ENCODE measurements at places on chromosomes 6 and 20.

- no peaks in the 10 kb centered on the region for H3K36me3 ChIP-seq
- H3K4me3 ChIP-seq = no peak overlapping the region
- H3K27ac ChIP-seq = no peak overlapping the region
- no peaks in the 10 kb centered on the region for H3K4me1 ChIP-seq
- H3K27me3 ChIP-seq = no peaks in the 10 kb centered on the region
Measured at GRCh38 chr6:2369606-2370005, 124.2 kb upstream of the GMDS start.

DNA sequence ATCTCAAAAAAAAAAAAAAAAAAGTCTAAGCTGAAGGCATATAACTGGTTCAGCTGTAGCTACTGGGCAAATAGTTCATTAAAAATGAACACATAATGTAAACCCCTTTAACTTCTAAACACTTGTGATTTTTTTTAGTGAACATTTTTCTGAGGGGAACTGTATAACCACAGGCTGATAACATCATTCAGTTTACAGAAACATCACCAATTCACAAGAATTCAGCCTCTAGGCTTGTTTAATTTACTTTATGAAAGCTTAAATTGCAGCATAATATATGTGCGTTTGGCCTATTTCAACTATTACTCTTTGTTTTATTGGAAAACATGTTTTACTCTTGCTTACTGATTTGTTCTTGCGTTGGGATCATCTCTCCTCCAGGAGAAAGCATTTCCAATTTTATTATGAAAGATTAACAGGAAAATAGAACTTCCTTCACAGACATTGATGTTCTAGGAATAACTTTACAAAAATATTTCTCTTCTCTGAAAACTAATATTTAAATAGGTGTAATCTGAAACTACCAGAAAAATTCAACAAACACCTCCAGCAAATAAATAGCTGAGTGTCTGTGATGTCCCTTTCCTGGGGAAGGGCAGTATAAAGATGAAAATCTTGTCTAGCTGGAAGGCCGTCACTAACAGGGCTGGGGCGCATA, 284.5 kb downstream of the UST start:
- peaks cover 21% of the 10 kb centered on the region for H3K4me1 ChIP-seq
- H3K27ac ChIP-seq = no peak overlapping the region
- H3K36me3 ChIP-seq = no peaks in the 10 kb centered on the region
- no peak for DNase-seq
- no peaks in the 10 kb centered on the region for H3K27me3 ChIP-seq

DNA sequence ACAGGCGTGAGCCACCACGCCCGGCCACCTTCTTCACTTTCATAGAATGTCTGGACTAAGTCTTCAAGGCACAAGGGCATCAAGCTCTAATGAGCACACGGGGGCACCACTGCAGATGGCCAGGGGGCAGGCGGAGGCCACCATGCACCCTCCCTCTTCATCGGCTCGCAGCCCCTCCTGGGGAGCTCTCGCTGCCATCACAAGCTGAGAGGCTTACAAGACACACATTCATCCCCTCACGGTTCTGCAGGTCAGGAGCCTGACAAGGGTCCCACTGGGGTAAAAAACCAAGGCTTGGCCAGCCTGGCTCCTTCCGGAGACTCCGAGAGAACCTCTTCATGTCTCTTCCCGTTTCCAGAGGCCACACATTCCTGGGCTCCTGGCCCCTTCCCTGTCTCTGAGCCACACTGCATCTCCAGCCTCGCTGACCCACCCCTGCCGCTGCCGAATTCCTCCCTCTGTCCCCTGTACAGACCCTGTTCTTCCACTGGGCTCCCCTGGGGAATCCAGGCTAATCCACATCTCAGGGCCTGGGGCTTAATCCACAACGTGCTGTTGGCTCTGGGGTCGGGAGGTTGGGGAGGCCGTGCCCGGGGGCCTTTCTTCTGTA, 19.8 kb downstream of the DLL1 start:
- DNase-seq = no peak
- H3K27ac ChIP-seq = peak overlapping the region; percentile 29
- peak overlapping the region; percentile 56 for H3K4me3 ChIP-seq
- H3K27me3 ChIP-seq = peaks cover 2% of the 10 kb centered on the region
- no peaks in the 10 kb centered on the region for H3K36me3 ChIP-seq
- H3K4me1 ChIP-seq = peaks cover 30% of the 10 kb centered on the region

DNA sequence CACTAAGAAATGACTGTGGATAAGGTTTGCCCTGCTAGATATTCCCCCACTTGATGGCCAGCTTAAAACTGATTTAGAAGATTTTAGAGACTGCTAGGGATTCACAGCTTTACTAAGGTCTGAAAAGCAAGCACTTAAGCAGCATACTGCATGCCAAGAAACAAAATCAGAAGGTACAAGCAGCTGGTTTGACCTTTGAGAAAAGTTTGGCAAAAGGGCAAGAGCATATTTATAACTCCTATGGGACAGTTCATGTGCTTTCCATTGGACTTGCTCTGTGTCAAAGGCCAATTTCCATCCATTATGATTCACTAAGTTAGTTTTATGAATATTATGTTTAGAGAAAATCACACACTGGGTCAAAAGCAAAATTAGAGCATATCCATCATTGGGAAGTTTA, 402.8 kb downstream of the PKHD1 start:
- no peak overlapping the region for H3K27ac ChIP-seq
- no peaks in the 10 kb centered on the region for H3K27me3 ChIP-seq
- no peak for DNase-seq
- H3K36me3 ChIP-seq = no peaks in the 10 kb centered on the region
- H3K4me1 ChIP-seq = no peaks in the 10 kb centered on the region

- H3K4me3 ChIP-seq = no peak overlapping the region
- peaks cover 55% of the 10 kb centered on the region for H3K36me3 ChIP-seq
Measured at GRCh38 chr20:34500823-34501222, 15.4 kb upstream of the DYNLRB1 start.

DNA sequence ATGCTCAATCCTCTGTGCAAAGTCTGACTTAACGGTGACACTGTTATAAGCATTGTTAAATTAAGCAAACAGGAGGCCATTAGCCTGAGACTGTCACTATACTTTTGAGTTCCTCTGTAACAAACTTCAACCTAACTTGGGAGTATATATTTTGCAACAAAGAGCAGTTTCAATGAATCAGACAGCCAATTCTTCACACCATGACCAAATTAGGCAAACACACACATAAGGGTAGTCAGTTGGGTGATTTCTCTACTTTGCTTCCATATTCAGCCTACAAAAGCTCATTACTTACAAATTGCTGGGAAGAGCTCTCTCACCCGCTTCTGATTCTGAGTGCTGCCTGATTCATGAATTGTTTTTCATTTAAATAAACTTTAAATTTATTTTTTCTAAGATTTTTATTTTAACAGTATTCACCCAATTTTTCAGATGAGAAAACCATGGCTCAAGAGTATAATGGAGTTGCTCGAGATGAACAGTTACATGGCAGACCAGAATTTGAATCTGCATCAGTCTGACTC, 60.5 kb downstream of the HACE1 start:
- no peak overlapping the region for H3K27ac ChIP-seq
- H3K4me1 ChIP-seq = no peaks in the 10 kb centered on the region
- DNase-seq = no peak
- peaks cover 2% of the 10 kb centered on the region for H3K36me3 ChIP-seq
- no peak overlapping the region for H3K4me3 ChIP-seq
- H3K27me3 ChIP-seq = no peaks in the 10 kb centered on the region

GRCh38 chr6:63352544-63353285, 32.9 kb upstream of the LGSN start:
- H3K27ac ChIP-seq = no peak overlapping the region
- H3K36me3 ChIP-seq = no peaks in the 10 kb centered on the region
- no peak overlapping the region for H3K4me3 ChIP-seq
- DNase-seq = peak; percentile 20
- H3K4me1 ChIP-seq = peaks cover 4% of the 10 kb centered on the region

DNA sequence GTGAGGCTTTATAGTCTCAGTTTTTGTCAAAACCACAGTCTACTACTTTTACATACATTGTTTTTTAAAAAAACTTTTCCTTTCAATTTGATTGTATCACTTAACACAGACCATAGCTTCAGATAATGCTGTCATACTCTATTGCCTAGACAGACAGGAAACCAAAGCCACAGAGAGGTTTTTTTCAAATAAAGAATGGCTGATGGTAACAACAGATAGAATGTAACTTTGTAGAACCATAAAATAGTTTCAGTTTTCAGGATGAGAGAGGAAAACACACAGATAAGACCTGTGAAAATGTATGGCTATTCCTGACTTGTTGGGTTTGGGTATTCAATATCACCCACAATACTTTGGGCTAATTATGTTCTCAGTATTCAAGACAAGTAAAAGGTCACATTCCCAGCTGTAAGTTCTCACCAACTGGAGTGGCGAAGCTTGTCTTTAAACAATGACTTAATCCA, 94.0 kb downstream of the ADGRG6 start:
- H3K4me1 ChIP-seq = peaks cover 3% of the 10 kb centered on the region
- peak overlapping the region; percentile 7 for H3K4me3 ChIP-seq
- H3K27me3 ChIP-seq = no peaks in the 10 kb centered on the region
- no peaks in the 10 kb centered on the region for H3K36me3 ChIP-seq
- H3K27ac ChIP-seq = peak overlapping the region; percentile 79

- no peaks in the 10 kb centered on the region for H3K27me3 ChIP-seq
- H3K36me3 ChIP-seq = peaks cover 67% of the 10 kb centered on the region
- no peak for DNase-seq
- peaks cover 5% of the 10 kb centered on the region for H3K4me1 ChIP-seq
- no peak overlapping the region for H3K4me3 ChIP-seq
- H3K27ac ChIP-seq = no peak overlapping the region
Measured at GRCh38 chr6:15527838-15528617, 134.8 kb downstream of the DTNBP1 start.

DNA sequence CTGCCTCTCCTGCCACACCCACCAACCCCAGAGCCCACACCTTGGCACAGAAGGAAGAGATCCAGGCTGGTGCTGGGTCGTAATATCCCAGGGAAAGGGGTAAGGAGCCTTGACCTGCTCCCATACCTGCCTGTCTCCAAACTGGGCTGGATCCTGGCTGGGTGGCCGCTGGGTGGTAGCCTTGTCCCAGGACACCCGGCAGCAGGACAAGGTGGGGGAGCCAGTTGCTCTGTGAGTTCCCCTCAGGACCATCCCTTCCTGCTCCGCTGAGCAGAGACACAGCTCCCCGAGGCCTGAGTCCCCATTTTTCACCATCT, 58.8 kb downstream of the UBE2V1 start:
- no peak overlapping the region for H3K4me3 ChIP-seq
- H3K27ac ChIP-seq = no peak overlapping the region
- H3K4me1 ChIP-seq = no peaks in the 10 kb centered on the region

- H3K4me1 ChIP-seq = no peaks in the 10 kb centered on the region
- H3K4me3 ChIP-seq = no peak overlapping the region
- no peak for DNase-seq
- peaks cover 69% of the 10 kb centered on the region for H3K36me3 ChIP-seq
Measured at GRCh38 chr6:144796070-144796469, 510.9 kb downstream of the UTRN start.

DNA sequence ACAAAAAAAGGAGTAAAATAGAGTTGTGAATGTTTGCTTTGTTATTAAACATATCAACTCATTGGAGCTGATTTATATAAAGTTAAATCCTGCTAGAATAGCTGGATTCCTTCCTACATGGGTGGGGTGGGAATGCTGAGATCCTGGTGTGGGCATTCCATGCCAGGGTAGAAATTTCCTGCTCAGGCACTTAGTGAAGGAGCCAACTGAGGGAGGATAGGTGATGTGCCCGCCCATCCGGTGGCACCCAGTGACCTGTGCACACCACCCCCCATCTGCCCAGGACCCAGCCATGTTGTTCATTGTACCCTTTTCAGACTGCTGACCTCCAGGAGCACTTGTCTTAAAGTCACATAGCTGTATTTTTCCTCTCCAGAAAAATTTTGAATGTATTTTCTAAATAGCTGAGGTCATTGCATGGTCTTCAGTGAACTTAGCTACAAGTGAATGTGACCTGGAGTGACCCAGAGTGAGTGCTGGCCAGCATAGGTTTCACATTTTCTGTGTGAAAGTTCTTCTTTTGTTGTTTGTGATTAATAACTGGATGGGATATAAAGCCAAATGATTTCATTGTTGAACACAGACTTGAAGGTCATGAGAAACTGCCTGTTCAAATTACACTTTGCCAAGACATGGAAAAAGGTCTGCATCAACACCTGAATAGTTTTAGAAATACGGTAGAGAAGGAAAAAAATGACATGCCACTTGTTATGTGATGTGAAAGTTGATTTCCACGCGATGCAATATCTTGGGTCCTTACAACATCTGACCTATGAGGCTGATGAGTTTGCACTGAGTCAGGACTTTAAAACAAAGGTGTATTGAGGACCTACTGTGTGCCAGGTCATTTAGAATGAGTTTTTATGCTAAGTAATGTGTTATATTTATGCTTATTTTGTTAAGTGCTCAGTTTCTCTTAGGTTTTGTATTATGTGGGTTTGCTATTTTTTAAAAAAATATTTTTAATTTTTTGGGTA, 77.2 kb downstream of the UTRN start:
- no peak for DNase-seq
- peaks cover 11% of the 10 kb centered on the region for H3K36me3 ChIP-seq
- no peak overlapping the region for H3K4me3 ChIP-seq
- H3K27ac ChIP-seq = no peak overlapping the region

DNA sequence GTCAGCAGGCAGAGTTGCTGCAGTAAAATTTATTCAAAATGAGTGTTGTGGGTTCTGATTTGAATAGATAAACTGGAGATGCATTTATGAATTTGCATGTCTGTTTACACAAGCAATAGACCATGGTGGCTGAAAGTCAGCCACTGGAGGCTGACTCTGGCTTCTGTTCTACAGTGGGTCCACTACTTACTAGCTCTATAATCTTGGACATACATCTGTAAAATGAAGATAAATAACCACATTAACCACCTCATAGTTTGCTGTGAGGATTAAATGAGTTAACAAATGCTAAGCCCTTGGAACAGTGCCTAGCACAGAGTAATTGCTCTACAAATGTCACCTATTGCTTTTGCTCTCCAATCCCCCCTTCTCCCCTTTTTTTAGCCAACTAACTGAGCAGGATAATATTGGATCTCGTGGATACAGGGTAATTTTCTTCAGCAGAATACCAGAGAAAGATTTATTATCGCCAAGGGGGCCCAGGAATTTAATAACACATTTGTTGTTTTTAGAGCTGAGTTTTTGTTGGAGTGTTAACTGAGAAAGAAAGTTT, 1.4 kb upstream of the PM20D2 start:
- H3K36me3 ChIP-seq = peaks cover 4% of the 10 kb centered on the region
- H3K27me3 ChIP-seq = no peaks in the 10 kb centered on the region
- no peak for DNase-seq
- H3K4me1 ChIP-seq = peaks cover 12% of the 10 kb centered on the region
- H3K4me3 ChIP-seq = no peak overlapping the region

DNA sequence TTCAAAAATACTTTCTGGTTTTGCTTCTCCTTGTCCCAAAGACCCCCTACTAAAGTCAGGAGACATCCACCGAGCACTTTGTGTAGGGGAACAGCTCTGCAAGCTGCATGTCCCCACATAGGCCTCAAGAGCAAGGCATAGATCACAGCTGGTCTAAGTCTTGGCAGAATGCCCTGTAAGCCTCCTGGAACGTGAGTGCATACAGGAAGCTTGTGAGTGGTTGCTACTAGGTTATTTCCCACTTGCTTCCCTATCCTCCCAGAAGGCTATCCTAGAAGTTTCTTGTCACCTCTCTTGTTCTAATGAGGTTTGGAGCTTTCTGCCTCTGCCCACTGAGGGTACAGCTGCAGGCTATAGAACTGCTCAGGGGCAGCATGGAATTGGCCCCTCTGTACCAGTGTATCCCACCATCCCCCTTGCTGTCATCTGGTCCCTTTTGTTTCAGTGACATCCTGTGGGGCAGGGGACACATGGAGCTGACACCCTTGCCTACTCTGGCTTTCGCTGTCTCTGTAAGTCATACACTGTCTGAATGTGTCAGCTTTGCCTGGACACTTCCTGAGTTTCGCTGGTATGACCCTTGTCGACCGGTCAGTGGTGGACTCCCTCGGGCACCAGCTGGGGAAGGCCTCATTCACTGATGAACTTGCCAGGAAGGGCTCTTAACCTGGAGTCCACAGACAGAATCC, 35.6 kb upstream of the KCNK16 start:
- peaks cover 7% of the 10 kb centered on the region for H3K4me1 ChIP-seq
- no peak overlapping the region for H3K27ac ChIP-seq
- no peaks in the 10 kb centered on the region for H3K36me3 ChIP-seq
- no peaks in the 10 kb centered on the region for H3K27me3 ChIP-seq
- H3K4me3 ChIP-seq = no peak overlapping the region
